Fibroblast of mammary gland (primary cell): ENCODE measurements at places on chromosomes 3 and 15.

- DNase-seq = no peak
Observed at GRCh38 chr3:78781351-78781750, 986.4 kb downstream of the ROBO1 start.

GRCh38 chr15:95814908-95815307, 515.6 kb upstream of the NR2F2 start:
- DNase-seq = no peak

DNA sequence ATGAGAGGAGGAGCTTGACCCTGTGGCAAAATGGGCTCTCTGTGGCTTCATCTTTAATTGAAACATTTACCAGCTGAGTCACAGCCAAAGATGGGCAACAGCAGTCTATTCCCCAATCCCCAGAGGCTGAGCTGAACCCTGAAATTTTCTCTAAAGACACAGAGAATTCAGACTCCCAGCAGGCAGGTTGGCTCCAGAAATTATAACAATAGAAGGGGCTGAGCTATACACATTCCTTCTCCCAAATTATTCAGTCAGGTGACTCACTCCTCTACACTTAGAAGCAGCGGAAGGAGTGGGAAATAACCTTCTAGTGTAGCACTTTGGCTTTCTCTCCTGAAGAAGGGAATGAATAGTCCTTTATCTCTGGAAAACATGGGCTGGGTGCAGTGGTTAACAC, 264.3 kb upstream of the ARHGEF26 start:
- peak; percentile 14 for DNase-seq

DNA sequence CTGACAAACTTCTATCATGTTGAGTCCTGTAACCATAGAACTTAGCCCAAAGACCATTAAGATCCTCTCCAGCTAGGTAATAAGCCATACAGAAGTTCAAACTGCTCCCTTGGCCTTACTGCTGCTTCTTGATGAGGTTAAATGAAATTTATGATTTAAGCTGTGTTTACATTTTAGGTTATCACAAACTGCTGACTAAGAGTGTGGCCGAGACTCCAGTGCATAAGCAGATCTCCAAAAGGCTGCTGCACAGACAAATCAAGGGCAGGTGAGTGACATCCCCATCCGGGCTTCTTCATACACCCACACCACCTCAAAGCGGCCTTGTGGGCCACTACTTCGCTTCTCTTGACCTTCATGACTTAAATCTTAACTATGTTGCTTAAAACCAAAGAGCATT, 39.0 kb downstream of the KIF7 start:
- DNase-seq = no peak

GRCh38 chr3:169146179-169146665, 517.3 kb downstream of the MECOM start:
- peak; percentile 9 for DNase-seq

DNA sequence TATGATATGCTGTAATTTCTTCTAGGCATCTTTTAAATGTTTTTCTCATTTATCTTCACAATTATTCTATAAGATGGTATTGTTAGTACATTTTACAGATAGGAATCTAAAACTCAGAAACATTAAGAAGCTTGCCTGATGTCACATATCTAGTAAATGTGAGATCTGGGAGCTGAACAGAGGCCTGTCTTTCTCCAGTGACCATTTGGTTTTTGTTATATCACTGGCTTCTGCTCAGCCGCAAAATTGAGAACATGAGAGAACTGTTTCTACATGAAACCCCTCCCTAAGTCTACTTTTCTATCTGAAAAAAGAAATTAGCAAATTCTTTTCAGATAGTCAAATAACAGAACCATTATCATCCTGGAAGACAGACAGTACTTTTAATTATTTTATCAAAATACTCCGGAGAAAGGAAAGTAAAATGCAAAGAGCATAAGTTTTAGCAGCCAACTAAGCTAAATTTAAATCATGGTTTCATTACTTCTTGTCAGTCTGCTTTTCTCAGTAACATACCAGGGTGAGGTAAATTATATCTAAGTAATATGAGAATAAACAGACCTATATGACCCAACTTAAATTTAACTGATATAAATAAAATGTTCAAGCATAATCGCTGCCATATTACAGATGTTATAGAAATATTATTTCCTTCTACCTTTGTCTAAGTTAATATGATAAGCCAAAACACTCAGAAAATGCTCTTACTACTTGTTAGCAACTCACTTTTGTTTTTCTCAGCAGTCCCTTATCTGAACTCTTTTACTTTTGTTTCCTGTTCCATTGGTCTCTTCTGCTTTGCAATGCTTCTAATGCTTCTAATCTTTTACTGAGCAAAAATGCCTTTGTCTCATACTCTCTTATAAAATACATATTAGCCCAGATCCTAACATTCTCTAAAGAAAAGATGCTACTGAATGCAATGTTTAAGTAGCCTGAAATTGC, 68.0 kb upstream of the MBNL1 start:
- DNase-seq = no peak

GRCh38 chr15:90414408-90415028, 26.5 kb downstream of the IQGAP1 start:
- peak; percentile 83 for DNase-seq

GRCh38 chr15:43913026-43913780, 86.4 kb downstream of the WDR76 start:
- DNase-seq = peak; percentile 98

GRCh38 chr3:30098243-30098642, 508.2 kb upstream of the TGFBR2 start:
- peak; percentile 62 for DNase-seq

- DNase-seq = no peak
Observed at GRCh38 chr15:33132233-33132580, 62.3 kb downstream of the FMN1 start.

DNA sequence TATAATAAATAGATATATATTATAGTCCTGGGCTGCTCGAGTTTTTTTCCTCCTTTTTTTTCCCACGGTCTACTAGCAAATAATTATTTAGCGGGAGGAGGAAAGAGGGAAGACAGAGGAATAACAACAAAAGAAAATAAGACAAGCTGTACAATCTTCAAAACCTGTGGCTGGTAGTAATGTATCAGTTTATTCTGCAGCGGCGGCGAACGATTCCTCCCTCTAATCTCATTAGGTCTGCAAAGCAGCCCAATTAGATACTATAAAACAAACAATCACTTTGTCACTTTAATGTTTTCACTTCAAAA, 390 bp upstream of the TLE3 start:
- no peak for DNase-seq

- no peak for DNase-seq
Observed at GRCh38 chr15:98789020-98789419, 140.7 kb downstream of the IGF1R start.

DNA sequence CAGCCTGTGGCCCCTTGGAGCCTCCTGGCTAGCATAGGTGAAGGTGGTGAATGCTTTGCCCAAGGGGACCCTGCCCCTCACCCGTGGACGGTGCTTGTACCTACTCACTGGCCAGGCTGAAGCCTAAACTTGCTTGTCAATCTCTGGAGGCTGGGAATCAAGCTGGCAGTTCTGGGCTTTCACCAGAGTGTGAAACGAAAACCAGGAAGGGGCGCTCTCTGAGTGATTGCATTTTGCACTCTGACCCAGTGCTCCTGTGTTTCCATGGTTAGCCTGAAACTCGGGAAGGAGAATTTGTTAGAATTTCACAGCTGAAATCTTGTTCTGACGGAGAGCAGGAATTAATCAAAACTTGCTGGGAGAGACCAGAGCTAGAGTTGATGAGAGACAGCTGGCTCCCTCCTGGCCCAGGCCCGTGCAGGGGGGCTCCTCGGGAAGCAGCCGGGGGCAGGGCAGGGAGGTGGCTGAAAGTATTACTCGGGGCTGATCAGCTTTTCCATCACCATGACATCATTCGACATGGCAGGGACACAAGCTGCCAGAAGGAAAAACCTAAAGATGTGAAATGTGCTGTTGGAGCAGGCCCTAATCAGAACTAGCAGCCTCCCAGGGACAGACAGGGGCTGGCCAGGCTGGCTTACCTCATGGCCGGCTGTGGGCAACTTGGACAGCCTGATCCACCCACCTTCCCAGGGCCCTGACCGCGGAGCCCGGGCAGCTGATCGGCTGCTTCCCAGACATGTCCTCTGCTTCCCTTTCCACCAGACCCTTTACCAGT, 323.6 kb upstream of the CTDSPL start:
- peak; percentile 18 for DNase-seq

- peak; percentile 63 for DNase-seq
Observed at GRCh38 chr15:73601451-73602445, 31.4 kb downstream of the NPTN start.

DNA sequence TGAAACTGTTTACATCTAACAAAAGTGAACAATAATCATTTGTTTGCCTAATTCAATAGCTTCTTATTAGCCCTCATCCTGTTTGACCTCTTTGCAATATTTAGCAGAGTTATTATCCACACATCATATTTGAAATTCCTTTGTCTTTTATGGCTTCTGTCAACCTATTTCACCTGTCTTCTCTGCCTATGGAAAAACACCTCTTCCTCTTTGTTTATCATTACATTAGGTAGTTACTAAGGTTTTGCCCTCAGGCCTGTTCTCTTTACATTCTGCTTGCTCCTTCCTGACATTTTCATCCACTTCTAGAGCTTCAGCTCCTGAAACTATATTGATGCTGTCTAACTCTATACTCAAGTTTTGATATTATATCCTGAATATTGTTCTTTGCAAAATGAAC, 183.0 kb downstream of the SUCNR1 start:
- no peak for DNase-seq

DNA sequence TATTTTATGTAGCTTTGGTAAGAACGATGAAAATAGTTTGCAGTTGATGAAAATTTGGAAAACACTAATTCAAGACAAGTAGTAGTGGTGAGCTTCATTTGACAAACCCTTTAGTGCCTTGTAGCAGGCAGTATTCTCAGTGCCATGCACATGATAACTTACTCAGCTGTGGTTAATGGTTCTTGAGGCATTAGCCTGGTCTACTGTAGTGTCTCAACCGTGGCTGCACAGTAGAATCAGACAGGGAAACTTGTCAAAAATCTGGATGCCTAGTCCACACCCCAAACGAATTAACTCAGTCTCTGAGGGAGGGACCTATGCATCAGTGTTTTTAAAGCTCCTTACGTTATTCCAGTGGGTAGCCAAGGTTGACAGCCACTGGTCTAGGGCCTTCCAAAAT, 45.4 kb downstream of the PSMD6 start:
- peak; percentile 42 for DNase-seq

GRCh38 chr15:67126551-67127330, 61.3 kb downstream of the SMAD3 start:
- DNase-seq = no peak

DNA sequence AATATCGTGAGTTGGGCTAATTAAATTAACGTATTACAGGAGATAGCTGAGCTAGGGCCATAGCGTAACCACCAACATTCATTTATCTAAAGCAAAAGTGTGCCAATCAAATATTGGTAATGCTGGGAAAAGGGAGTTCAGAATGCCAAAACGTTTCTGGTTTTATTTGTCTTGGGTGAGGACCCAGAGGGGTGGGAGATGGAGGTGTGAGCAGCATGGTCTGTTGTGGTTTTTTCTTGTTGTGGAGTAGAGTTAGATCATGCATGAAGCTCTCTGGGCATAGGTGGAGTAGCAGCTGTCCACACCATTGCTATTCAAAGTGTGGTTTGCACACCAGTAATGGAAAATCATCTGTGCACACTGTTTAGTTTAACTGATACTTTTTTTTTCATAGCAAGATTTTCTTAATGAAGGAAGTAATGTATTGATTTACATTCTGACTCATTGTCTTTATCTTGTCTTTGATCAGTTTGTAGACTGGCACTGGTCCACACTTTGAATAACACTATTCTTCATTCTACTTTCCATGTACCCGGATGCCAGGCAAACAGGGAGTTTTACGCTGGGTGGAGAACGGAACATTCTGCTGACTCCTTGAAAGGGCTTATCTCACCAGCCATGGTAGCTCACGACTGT, 50.8 kb upstream of the CRTC3 start:
- DNase-seq = no peak

GRCh38 chr3:46668591-46668990, 24.9 kb downstream of the ALS2CL start:
- DNase-seq = no peak

DNA sequence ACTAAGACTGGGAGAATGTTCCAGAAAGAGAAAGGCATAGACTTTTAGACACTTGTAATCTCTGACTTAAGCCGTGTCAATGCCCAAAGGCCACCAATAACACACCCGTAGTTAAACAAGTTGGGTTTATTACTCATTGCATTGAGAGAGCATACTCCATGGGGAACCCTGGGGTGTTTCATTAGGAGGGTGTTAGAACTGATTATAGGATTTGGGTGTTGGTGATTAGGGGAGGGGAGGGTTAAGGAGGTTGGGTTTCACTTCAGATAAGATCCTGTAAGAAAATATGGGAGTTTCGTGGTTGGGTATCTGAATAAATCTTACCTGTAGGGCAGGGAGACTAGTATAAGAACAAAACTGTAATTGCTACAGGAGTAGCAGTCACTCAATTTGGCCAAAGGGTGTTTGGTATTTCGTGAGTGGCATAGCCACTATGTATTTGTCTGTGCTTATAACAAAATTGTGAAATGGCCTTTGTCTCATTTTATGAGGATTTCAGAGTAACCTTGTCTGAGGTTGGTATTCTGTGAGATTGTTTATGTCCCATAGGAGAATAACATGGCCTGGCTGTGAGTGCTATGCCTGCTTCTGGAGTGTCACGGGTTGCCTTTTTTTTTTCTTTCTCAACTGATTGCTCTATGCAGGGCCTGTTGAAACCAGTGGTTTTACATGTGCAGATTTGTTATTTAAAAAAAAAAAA, 2.9 kb downstream of the HACD3 start:
- no peak for DNase-seq

DNA sequence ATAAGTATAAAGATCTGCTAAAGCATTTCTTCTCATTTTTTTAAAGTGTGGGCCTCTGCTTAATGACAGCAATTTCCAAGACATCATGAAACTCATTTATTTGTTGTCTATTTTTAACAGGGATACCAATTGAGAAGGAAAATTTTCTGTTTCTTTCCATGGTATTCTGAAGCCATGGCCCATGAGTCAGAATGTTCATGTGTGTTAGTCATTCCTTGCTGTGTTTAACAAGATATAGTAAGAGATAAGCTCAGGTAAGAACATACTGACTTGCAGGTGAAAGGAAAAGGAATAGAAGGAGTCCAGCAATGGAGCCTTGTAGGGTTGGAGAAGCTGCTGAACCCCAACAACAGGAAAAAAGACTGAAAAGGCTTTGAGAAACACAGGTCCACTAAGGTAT, 17.0 kb upstream of the ARID3B start:
- peak; percentile 18 for DNase-seq

GRCh38 chr15:70459312-70459711, 304.0 kb downstream of the UACA start:
- DNase-seq = no peak
